ENCODE measurements at places on chromosomes 12 and 14.

DNA sequence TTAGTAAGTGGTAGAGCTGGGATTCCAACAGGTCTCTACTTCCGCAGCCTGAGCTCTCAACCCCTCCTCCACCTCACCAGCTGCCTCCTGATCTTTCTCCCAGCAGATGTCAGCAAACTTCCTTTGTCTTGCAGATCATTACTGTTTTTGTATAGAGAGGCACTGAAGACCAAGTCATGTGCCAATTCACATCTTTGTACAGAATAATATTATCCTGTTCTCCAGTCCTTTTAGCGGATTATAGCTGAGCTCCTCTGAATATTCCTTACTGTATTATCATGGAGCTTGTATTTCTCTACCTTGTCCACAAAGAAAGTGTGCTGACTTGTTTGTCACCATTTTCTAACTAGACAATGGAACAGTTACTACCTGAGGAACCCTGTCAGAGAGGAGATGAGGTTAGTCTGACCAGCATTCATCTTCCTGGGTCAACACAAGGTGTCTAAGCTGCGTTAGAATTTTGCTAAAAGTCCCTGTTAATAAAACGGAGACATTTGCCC, 142.3 kb upstream of the ARHGAP5 start:
- DNase-seq = no peak

GRCh38 chr14:80781972-80782367, 159.6 kb downstream of the CEP128 start:
- DNase-seq = no peak

GRCh38 chr12:50515587-50515986, 10.8 kb downstream of the DIP2B start:
- DNase-seq = no peak

DNA sequence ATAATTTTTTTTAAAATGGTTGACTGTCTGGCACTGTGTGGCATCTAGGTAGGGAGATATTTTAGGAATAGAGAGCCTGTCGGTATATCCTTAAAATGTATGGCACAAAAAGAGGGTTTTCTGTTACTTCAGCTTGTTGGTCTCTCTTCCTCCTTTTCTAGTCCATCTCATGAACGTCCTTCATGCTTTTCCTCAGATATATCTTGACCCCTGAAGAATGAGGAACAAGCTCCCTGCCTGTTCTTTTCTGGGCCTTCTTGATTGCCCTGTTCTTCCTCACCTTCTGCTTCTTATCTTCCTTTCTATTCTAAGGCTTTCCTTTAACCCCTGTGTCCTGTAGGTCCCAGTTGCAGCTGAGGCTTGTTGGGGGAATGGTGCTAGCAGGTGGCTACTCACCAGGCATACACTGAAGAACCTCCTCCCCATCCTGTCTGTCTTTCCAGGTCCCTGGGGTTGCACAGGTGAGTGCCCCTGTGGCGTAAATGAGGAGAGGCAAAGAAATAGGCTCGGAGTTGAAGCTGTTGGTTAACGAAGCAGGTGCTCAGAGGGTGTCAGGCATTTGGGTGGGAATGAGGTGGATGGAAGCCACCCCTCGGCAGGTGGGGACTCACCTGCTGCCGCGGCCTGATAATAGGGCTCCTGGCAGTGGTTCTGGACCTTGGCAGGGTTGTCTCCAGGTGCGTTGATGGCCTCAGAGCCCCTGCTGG, 7.2 kb upstream of the C1R start:
- DNase-seq = no peak

DNA sequence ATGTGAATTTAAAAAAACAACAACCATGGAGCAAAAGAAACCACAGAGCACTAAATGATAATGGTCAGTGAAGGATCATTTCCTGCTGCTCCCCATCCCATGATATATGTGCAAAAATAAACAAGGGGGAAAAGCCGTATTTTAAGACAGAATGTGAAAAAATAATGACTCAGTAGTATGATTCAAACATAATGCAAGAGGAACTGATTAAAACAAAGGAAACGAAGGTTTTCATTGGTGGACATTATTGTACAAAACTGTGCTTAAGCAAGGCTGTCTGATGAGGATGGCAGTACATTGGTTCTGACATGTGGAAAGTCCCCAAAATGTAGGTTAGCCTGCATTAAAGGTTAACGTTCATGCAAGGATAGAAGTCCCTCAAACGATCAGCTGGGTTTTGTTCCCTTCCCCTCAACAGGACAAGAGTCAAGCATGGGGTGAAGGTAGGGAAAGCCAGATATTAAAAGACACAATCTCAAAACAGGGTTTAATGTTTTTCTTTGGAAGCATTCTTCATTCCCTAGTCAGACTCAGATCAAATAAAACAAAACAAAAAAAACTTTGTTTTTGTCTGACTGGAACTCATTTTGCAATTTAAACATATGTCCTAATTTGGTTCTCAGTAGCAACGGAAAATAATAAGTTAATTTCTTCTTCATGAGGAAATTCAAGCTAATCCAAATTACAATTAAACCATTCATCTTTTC, 26.3 kb upstream of the PTGDR start:
- no peak for DNase-seq

GRCh38 chr12:71721783-71722505, 32.7 kb upstream of the RAB21 start:
- no peak for DNase-seq

DNA sequence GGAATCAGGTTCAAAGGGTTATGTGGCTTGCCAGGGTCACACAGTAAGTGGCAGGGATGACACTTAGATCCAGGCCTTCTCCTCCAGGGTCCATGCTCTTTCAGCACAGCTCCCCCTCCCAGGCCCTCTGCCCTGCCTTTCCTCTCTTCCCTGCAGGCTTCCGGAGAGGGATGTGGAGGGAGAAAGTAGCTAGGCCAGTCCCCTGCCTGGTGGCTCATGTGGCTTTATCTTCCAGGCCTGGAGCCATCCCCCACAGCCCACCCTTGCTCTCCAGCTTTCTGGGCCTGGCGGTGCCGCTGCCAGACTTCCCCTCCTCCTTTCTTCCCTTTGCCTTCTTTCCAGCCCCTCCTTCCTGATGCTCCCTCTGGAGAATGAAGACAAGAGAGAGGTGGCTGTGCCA, 1.7 kb downstream of the PSMB11 start:
- DNase-seq = no peak

DNA sequence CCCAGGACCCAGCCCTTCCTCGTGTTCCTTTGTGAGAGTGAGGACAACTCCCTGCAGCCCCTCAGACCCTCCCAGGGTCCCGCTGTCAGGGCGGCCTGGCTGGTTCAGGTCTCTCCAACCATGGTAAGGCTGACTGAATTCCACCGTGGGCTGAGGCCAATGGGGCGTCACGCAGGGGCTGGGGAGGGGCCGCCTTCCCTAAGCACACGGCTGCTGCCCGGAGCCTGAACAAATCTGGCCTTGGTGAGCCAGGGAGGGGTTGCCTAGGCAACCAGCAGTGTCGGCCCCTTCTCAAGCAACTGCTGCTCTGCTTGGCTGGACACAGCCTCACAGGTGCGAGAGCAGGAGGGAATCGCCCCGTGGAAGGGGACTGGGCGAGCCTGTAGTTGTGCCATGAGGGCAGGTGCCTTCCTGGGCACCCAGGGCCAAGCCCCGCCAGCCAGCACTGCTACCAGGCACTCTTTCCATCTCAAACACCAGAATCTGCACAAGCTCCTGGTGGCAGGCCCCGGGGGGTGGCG, 37.0 kb upstream of the GALNT9 start:
- DNase-seq = no peak
